ENCODE measurements at places on chromosomes 4 and X. TPM values are rescaled to one million over a fixed set of nuclear protein-coding genes. Genes with fewer than 3 reads are reported as not detected.

GRCh38 chr4:34365946-34366345 lies 1878.4 kb downstream of the ARAP2 start:
- DNase-seq: no peak

GRCh38 chrX:71111921-71112431 lies 599 bp upstream of the IL2RG start:
- no peak for DNase-seq

- DNase-seq: no peak
Measured at GRCh38 chr4:186932196-186932595, 208.5 kb upstream of the FAT1 start.

- DNase-seq: no peak
Measured at GRCh38 chrX:109848461-109849050, 115.5 kb upstream of the ACSL4 start.

GRCh38 chr4:11470438-11471045 lies 41.8 kb upstream of the HS3ST1 start:
- no peak for DNase-seq

TKTL1 gene
- total RNA-seq: 0.64 TPM

PAGE4 gene
- not detected for total RNA-seq

IGSF1 gene
- total RNA-seq: not detected

SEC24D gene
- 31.7 TPM for total RNA-seq

DNA sequence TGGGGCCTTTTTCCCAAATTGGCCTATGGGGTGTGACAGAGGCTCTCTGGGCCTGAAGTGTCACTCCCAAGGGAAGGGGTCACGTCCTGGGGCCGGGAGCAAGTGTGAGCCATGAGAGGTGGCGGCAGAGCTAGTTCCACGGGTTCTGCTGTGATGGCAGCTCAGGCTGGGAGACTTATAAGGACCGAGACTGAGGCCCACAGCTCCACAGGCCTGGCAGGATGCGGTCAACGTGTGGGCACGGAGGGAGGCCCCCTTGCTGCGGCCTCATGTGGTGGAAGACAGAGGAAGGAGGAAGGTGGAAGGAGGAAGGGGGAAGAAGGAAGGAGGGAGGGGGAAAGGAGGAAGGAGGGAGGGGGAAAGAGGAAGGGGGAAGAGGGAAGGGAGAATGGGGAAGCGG lies 7.2 kb upstream of the CPLX1 start:
- DNase-seq: no peak

GRCh38 chr4:189802884-189803283 lies 137.8 kb upstream of the FRG1 start:
- DNase-seq: no peak

DNA sequence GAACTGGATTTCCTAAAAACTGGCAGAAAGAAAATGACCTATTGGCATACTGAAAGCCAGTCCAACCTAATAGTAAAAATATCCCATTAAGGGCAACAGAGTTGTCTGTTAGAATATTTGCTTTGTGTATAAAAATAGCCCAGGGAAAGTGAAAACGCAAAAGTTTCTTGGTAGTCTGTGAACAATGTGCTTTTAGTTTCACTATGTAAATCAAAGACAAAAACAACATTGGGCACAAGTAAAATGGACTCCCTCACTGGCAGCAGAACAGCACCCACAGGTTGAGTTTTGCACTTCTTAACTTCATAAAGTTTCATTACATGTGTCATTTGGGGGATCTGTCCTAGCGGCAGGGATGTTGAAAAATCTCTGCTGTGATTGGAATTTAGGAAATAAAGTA lies 4.3 kb upstream of the FGG start:
- no peak for DNase-seq

All from Caki2 (cell line).